ENCODE measurements at places on chromosomes 1 and 21.
A peak's percentile ranks its signal among the peaks of the same experiment; 100 is the strongest.

DNA sequence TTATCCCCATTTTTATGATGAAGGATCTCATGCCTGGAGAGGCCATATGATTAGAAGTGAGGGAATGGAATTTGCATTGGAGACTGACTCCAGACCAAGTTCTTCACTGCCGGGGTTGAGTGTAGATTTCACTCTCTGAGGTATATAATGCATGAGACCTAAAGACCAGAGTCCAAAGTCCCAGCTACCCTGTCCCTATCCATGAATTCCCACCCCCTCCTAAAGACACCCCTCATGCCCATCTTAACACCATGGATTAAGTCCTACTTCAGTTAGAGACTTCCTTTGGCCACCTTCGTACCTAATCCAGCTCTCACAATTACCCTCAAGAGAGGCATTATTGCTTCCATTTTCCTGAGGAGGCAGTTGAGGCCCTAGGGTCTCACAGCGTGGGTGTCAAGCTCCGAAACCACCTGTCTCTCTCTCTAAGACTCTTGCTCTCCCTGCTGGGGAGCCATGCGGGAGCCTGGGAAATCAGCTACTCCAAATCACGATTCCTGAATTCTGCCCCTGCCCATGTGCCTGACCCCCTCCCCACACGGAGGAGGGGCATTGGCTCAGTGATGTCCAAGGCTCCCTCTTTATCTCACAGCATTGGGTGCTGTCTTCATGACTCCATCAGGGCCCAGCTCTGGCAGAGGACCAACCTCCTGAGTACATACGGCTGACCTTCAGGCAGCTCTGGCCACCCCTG lies 11.7 kb upstream of the FOXO6 start:
- no peak for DNase-seq

DNA sequence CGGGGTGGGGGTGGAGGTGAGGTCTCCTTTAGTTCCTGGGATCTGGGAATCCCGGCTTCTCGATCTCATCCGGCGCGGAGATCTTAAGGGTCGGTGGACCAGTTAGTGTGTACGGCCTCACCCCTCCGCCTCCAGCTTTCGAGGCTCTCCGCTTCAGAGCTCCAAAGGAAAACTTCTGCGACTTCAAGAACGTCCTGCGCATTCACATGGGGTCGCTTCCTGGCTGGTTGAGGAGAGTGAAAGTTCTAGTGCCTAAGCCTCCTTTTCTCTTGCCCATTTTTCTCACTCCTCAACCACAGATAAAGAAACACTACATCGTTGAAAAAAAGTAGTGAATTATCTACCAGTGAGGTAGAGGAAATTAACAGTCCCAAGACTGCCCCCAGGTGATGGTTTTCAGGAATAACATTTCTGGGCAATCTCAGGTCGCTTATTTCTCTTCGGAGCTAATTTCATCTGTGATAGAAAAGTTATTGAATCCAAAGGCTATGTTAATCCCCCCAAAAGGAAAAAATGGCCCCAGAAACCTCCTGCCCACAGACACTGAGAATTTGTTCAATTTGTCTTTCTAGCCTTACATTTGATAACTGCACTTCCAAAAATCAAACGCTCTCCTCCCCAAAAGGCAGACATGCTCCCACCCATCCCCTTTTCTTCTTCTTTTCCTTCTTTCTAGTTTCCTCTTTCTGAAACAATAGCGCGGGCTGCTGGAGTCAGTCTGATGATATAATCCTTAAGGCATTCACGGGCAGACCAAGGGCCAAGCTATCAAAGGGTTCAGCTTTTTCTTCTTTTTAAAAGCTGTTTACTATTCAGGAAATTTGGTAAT lies 20.6 kb upstream of the TBX15 start:
- no peak for DNase-seq

DNA sequence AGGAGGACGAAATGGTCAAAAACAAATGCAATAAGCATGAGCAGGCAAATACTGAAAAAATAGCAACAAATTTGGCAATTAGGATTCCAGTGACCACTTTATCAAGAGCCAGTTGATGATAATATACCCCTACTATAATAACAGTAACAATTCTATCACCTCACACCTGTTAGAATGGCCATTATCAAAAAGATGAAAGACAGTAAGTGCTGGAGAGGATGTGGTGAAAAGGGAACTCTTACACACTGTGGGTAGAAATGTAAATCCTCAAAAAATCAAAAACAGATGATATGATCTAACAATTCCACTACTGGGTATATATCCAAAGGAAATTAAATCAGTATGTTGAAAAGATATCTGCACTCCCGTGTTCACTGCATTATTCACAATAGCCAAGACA lies 114.3 kb upstream of the GFI1 start:
- DNase-seq = no peak

- DNase-seq = no peak
Observed at GRCh38 chr1:199452627-199453026, 574.9 kb upstream of the NR5A2 start.

DNA sequence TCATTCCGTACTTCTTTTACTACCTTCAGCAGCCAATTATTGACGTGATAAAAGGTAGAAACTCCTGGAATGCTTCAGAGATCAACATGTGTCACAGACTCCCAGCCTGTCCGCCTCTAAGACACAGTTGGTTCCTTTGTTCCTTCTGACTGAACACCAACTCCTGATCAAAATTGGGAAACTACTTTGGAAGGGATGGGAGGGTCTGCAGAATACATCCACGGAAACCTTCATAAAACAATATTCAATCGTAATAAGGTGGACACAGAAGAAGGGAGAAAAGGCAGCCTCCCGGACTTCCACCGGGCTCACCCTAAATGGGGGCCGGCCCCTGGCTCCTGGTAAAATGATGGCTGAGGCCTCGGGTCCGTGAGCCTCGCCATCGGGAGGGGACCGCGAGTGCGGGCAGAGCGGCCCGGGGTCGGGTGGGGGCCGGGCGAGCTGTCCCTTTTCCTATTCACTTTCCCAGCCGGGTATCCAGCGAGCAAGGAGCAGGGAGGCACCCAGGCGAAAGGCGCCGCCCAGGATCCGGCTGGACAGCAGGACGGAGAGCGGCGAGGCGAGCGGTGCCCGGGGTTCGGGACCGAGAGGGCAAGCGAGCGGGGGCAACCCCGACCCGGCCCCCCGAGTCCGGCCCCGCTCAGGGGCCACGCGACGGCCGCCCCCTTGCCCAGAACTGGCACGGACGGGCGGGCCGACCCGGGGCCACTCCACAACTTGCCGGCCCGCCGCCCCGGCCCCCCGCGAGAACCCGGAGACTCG lies 805 bp downstream of the NRIP1 start:
- peak; percentile 51 for DNase-seq

DNA sequence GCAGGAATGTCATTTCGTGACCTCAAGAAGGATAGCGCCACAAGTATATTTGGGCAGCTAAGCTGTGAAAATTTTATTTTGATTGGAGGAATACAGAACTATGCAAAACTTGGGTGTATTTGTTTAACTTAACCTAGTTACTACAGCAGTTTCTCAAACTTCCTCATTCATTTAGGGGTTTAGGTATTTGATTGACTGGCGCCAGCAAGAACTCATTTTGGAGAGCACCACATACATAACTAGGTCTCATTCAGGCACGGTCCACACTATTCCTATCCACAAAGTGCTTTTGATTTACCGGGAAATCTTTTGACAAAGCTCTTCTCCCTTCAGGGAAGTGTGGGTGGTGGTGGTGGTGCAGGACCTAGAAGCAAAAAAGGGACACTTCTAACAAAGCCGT lies 155.1 kb upstream of the NRIP1 start:
- DNase-seq = no peak

DNA sequence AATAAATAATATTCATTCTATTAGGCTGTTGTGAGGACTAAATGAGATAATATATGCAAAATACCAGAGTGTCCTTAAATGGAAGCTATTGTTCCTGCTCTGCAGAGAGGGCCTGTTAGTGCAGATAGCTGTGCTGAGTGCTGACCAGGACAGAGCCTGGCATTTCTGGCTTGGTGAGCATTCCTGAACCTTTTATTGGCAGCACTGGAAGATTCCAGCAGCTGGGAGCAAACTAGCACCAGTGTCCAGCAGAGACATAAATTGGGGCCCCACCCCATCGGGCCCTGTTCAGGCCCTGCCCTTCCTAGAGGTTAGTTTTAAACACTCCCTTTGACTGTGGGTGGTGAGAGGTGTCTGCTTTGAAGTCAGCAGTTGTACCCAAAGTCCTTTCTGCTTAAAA lies 85.9 kb upstream of the GADD45A start:
- DNase-seq = no peak

DNA sequence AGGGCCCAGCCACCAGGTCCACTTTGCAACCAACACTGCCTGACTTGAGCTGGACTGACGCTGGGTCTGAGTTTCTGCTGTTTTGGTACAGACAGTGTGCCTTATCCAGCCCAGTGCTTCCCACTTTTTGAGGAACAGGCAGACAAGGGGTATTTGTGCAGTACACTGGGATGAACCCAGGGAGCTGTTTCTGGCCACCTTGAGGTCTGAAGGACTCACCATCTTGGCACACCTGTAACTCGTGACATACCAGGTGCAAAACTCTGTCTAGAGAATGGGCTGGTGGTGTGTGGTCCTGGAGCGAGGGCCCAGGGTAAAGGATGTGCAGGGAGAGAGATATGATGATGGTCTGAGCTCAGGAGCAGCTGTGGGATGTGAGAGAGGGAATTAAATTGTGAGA lies 148.6 kb downstream of the PCP4 start:
- DNase-seq = no peak

- DNase-seq = no peak
Observed at GRCh38 chr1:89781494-89782126, 39.2 kb upstream of the LRRC8D start.

- DNase-seq = no peak
Observed at GRCh38 chr1:86489242-86489878, 20.6 kb downstream of the CLCA1 start.

DNA sequence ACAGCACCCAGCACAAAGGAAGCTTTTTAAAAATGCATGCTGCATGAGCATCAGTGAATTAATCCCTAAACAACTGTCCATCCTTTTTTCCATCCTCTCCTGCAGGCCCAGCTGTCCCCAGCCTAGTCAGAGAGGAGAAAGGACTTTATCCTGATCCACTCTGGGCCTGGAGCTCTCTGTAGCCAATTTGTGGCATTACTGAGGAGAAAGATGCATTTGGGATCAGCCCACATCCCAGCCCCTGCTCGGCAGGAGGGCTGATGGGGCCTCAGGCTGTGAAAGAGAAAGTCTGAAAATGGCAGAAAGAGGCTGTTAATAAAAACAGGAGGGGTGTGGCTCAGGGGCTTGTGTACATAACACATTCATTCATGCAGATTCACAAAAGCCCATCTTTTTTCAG lies 37.5 kb upstream of the ATP2B4 start:
- no peak for DNase-seq

GRCh38 chr1:102588536-102588935 lies 519.8 kb downstream of the COL11A1 start:
- no peak for DNase-seq

GRCh38 chr1:209104646-209105045 lies 478.9 kb upstream of the CAMK1G start:
- DNase-seq = no peak

- DNase-seq = no peak
Observed at GRCh38 chr1:161219078-161219892, 4.1 kb downstream of the APOA2 start.

GRCh38 chr1:112803906-112804762 lies 89.0 kb upstream of the PPM1J start:
- peak; percentile 85 for DNase-seq

DNA sequence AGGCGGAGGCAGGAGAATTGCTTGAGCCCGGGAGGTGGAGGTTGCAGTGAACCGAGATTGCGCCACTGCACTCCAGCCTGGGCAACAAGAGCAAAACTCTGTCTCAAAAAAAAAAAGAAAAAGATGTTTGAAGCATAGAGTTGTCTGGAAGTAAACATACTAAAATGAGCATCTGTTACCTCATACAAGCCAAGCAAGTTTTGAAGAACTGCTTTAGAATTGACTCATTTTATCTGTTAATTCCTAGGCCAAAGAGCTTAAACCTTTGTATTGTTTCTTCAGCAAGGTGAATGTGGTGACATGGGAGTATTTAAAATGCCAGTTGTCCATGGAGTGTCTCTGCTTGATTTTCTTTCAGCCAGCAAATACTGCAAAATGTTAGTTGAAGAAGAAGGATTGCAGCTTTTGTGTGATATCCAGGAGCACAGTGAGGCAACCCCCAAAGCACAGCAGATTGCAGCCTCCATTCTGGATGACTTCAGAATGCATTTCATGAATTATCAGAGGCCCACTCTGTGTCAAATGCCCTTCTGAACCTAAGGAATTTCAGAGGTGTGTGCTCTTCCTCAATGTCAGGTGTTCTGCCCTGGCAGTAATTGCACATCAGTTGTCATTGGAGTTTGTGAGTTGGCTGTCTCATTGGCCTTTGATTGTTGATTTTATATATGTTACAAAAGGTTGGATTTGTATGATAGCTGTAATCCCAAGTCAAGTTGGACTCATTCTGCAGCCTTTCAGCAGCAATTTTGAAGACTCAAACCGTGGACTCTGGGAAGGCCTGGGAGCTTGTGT lies 28.9 kb downstream of the ECHDC2 start:
- DNase-seq = no peak

DNA sequence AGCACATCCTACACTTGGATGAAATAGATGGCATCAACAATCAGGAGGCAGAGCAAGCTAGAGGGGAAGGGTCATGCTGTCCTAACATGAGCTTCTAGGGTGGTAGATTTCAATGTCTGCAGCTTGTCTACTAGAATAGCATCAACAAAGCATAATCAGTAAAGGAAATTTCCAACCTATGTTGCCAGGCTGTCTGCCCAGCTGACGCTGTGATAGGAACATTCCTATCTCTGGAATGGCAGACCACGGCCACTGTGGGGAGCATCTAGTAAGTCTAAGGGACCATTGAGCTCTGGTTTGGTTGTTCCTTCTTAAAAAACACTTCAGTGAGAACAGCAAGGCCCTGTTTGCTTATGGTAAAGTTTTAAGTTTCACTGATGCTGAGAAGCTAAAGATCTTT lies 206.8 kb downstream of the PAPPA2 start:
- DNase-seq = no peak

- DNase-seq = peak; percentile 80
Observed at GRCh38 chr1:15323351-15323988, 76.4 kb downstream of the FHAD1 start.
